ENCODE measurements at places on chromosomes 2 and 18.

DNA sequence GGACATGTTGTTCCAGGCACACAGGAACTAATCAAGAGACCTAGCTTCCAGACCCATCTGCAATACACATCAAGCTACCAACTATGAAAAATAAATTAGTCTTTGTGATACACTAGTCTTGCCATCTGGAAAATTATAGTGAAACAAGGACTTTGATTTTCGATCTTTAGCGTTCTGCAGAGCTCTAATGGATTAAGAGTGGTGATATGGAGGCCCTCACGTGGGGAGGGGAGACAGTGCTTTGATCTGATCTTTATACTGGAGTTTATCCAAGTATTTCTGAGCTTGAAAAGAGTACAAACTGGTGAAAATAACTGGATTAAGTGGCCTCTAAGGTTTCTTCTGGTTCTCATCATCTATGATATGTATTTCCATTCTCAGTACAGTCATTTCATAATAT, 273.4 kb upstream of the CDH7 start:
- no peak for DNase-seq

DNA sequence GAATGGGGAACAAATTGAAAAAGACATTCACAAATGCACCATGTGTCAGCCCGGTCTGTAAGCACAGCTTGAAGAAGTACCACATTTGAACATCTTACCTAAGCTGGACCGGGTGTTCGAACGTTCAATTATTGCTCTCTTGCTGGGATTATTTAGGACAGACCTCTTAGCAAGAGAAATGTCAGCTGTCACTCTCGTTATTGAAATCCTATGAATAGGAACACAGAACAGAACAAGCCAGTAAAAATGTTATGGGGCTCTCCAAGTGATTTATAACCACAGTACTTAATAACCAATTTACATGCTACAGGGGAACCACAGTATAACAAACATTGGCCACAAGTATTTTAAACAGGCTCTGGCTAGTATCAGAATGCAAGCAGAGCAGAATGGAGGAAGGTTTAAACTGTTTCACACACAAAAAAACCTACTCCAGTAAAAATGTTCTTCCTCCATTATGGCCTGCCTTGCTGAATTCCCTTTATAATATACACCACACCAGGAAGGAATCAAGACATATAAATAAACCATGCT, 32.5 kb upstream of the ARL5A start:
- no peak for DNase-seq

GRCh38 chr2:232586943-232587505, 36.5 kb downstream of the EIF4E2 start:
- no peak for DNase-seq

GRCh38 chr2:51791496-51791895, 759.6 kb upstream of the NRXN1 start:
- no peak for DNase-seq

- no peak for DNase-seq
These were observed 261.9 kb upstream of the FSHR start for GRCh38 chr2:49416252-49416651.

DNA sequence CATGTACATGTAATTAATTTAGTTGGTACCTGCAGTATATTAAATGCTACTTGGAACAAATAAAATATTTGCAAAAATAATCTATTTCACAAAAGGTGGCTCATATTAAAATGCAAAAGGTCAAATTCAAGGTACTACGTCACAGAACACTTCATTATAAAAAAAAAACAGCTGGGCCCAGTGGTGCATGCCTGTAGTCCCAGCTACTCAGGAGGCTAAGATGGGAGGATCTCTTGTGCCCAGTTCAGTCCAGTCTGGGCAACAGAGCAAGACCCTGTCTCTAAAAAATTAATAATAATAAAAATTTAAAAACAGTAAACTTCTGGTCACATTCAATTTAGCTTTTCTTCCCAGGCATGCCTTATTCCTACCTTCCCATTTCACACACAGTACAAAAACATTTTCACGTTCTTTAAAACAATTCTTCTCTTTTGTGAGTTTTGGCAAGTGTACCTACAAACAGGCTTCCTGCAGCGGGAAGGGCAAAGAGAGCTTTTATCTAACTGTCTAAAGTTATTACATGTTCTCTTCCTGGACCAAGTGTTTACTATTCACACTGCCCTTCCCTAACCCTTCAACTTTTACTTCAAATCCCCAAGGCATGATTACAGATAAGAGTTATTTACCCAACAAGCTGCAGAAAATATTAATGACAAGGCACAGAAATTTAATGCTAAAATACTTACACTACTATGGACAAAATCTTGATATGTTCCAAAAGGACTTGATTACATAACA, 10.7 kb downstream of the BAZ2B start:
- DNase-seq, result no peak

DNA sequence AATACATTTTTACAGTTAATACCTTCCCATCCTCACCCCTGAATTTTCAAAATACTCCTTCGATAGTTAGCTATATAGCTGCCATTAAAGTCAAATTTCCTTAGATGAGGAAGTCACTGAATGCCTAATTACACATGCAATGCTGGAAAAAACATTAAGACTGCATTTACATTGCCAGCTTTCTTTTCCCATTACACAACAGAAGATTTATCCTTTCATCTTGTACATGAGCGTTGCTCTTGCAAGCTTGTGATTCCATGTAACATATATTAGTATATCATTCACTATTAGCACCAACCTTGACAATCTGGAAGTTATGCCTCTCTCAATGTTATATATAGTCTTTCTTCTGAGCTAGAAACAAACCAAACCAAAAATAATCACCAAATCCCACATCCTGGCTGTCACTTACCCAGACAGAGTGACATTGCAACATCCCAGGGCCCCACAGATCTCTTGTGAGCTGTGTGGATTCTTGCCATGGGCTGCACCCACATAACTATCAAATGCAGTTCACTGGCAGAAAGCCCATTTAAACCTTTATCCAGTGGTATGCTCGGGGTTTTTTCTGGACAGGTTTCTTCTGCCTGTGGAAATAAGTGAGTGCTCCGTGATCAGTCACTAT, 79.2 kb upstream of the PAPOLG start:
- no peak for DNase-seq

DNA sequence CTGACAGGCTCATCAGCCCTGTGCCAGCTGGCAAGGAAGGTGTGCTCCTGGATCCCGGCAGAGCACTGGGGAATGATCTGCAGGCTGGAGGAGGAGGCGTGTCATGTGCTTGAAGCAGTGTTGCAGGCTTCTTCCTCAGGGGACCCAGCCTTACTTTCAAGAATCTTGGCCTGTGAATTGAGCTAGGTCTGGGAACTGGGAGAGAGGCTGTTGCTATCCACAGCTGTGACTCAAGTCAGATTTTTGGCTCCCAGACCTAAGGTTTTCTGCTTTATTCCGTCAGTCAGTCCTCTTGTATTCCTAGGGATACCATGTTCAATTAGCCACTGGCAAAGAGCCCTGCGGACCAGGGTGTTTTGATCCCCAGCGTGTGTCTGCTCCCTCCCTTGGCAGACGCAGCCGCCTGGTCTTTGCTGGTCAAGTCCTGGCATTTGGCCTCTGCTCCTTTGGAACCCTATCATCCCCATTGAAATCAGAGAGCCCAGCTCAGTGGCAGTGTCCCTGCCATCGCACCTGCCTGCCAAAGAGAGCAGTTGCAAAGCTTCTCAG, 32.4 kb downstream of the ASB1 start:
- peak; percentile 84 for DNase-seq

GRCh38 chr2:223041527-223042109, 10.4 kb upstream of the KCNE4 start:
- DNase-seq, result no peak

DNA sequence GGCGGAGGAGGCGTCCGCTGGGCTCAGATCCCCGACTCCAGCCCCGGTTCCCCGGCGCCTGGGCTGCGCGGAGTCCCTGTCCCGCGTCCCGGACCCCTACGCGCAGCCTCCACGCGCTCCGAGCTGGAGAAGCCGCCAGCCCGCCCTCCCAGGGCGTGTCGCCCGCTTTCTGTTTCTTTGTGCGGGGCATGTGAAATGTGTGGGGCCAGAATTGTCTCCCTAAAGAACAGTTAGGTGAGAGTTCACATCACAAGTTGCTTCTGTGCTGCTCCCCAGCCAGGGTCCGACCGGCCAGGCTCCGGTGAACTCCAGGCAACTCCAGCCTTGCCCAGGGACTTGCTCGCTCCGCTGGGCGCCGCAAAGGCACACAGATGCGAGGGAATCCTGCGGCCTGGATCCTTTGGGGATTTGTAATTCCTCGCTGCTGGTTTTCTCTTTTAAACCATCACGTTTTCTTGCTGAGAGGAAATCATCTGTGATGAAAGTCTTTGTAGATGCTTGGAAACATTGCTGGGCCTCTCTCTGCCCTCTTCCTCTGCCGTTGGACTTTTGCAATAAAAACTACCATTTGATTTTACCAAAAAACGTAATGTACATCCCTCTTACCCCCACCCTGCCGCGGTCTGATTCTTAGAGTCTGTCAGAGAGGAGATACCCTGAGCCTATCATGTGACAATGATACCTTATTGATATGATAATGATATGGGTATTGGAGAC, 631 bp downstream of the GYPC start:
- DNase-seq, result peak; percentile 82

DNA sequence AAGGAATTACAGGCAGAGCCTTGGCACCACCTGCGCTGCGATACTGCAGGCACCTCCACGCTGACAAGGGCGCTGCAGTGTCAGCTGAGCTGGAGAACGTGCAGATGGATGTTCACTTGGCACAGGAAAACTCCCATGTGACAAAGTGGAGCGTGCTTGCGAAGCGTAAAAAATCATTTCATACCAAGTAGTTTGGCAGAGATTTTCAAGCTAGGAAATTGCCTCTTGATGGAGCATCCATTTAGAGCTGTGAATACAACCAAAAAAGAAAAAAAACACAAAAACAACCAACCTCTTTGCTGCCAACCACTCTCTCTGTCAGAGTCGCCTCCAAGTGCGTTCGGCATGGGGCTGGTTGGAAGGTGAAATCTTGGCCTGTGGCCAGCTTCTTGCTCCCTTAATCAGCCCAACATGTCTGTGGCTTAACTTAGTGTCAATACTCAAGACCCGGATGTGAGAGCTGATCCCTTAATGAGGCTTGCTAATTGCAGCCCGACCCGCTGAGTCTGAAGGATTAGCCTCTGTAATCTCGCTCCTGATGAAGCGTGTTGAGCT, 38.1 kb downstream of the ACOXL start:
- peak; percentile 65 for DNase-seq

GRCh38 chr2:34912084-34912483, 1313.0 kb upstream of the FAM98A start:
- no peak for DNase-seq

DNA sequence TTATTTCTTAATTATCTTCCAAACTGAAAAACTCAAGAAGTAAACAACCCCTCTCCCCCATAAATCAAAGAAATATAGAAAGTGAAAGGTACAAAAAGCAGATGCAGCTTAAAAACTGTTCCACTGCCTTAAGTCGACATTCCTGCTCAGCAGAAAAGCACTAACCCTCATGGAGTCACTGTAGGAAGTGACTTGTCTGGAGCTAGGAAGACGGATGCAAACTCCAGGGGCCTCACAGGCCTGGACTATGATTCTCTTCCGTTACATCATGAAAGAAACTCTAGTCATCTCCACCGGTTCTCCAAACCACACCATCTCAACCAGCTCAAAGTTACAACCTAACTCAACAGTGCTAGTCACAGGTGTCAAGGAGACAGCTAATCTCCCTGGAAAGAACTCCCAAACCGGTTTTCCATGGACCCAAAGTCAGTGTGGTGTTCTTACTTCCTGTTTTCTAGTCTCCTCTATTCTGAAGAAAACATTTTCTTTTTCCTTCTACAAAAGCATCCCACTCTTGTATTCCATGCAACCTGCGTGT, 128.4 kb downstream of the PIEZO2 start:
- DNase-seq, result no peak

DNA sequence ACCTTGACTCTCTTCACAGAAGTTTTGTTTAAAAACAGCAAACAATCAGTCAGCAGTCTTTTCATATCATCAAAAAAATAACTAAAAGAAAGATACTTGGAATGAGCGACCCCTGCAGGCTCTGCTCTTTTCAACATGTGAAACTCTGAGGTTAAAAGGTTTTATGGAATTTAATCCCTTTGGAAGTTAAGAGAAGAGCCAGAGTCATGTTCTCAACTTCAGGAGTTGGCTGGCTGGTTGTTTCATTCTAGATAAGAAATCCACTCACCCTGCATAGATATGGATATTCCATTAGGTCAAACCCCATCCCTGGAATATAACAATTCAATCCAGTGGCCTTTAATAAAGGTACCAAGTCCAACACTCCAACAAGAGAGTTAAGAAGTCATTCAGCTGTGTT, 115.6 kb upstream of the RMDN2 start:
- DNase-seq, result no peak

DNA sequence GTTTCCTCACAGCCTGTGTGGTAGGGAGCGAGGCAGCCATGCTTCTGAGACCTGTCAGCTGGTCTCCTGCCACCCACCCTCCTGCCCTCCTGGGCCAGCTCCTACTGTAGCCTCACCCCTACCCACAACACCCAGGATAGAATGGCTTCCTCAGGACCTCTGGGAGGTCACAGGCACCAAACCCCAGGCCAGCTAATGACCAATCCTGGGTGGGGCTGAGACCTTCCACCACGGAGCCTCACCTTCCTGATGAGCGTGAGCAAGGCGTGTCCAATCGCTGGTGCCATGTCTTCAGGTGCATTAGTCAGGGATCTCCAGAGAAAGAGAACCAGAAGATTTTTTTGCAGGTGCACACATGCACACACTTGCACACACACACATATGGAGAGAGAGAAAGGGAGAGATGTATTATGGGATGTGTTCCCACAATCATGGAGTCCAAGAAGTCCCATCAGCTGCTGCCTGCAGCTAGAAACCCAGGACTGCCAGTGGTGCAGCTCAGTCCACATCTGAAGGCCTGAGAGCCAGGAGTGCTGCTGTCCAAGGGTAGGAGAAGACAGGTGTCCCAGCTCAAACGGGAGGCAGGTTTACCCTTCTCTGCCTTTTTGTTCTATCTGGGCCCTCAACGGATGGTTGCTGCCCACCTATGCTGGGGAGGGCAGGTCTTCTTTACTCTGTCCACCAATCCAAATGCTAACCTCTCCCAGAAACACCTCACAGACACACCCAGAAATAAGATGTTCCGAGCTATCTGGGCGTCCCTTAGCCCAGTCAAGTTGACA, 70.4 kb upstream of the HDAC4 start:
- DNase-seq, result peak; percentile 7

DNA sequence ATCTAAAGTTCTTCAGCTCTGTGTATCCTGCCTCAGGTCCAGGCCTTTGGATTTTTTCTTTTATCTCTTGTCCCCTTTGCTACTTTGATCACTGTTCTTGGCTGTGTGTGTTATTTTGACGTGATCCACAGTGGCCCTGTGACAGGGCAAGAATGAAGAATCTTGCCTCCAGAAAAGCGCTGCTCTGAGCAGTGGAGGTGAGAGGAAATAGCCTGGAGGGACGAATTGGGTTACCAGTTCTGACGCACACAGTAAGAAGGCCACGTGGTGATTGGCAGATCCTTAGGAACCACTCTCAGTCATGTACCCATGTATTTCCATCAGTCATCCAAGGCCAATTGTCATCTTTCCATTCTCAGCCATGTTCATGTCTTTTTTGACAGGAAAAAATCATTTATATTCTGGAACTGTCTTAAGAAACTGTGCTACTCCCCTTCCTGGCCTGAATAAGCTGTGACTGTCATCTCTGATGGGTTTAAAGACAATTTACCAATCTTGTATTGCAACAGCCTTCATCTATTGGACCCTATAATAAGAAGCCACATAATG, 47.6 kb downstream of the MAPK4 start:
- DNase-seq, result no peak

All from right forelimb (tissue), 1 donor.